HS-27A (cell line): ENCODE measurements at places on chromosomes 11 and 22.
A peak's percentile ranks its signal among the peaks of the same experiment; 100 is the strongest.

DNA sequence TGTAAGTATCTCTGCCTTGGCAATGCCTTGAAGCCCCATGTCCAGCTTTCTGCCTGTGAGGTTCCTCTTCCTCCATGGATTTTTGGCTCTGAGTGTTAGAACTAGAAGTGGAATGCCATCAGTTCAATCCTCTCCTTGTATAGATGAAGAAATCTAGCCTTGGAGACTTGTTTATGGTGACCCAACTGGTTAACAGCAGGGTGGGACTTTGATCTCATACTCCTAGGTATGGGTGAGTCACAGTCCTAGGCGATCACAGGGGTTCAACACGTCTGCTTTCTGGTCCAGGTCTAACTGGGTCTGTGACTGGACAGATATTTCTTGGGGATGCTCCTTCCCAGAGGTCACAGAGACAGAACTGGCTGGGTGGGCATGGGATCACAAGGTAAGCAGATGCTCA is 9.2 kb upstream of the MTFP1 start:
- no peak for DNase-seq

GRCh38 chr22:41668971-41669911 is 19.4 kb downstream of the SNU13 start:
- peak; percentile 71 for DNase-seq

DNA sequence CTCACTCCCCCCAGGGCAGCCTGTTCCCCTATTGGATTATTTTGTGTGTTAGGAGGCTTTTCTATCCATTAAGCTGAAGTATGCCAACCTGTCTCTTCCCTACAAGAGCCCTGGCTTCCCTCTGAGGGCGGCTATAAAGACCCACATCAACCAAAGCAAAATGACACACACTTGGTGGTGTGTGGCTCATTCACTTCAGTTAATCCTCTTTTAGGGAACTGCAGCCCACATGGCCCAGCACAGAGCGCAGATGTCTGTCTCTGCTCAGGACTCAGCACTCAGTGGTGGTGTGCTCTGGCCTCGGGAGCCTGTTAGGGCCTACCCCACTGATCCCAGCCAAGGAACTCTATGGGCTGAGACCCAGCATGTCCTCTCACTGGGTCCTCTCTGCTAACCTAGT is 32.2 kb upstream of the LRRC10B start:
- no peak for DNase-seq

DNA sequence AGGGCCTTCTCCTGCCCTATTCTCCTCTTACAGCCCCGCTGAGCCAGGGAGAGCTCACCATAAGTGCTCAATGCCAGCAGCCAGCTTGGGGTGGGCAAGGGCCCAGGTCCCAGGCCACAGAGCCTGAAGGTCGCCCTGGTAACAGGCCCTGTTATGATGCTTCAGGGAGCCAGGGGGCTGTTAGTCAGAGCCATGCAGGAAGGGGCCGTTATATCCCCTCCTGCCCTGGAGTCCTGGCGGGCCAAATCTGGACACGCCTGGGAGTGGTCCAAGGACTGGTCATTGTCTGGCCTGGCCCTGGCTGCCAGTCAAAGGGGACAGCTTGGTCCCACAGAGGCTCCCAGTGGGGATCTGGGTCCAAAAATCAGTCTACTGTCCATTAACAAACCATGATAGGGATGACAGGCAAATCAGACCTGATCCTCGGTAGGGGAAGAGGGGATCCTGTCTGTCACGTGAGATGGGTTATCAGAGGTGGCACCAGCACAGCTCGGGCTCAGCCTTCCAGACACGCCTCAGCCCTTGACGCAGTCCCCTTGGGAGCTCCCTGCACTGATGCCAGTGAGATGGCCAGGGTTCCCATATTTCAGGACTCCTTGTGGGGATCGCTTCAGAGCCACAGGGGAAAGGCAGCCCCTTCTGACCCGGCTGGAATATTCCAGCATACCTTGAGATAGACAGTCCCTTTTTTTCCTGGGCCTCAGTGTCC is 55.9 kb downstream of the LRRC32 start:
- no peak for DNase-seq

- DNase-seq, result no peak
Measured at GRCh38 chr11:120239713-120240640, at the start of gene POU2F3. TSS of gene POU2F3 (plus strand) at chr11:120240140. CDS start at chr11:120240344, 204 bp downstream.

DNA sequence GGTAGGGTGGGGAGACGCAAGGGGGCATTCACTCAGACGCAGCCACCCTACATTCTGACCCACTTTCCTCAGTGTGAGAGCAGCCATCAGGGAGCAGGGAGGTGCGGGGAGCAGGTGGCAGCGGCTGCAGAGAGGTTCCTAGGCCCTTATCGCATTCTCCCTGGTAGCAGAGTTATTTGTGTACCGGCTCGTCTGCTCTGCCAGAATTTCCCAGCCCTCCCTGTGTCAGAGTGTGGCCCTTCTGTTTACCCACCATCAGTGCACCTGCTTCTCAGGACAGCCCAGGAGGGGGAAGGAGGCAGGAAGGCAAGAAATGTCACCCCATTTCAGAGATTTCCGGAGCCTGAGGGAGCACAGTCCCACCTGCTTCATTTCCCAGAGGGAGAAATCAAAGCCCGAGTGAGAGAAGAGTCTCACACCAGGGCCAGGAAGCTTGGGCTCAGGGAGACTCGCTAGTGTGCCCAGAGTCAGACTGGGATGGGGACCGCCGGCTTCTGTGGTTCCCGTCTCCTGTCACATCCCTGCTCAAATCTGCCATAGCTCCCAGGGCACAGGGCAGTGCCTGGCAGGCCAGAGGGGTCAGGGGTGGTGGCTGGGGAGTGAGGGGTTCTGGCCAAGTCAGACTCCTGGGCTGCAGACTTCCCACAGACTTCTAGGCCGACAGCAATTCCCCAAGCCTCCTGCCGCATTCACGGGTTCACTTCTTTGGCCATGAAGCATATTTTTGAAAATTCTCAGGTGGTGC is 49.7 kb downstream of the ARRB1 start:
- no peak for DNase-seq

DNA sequence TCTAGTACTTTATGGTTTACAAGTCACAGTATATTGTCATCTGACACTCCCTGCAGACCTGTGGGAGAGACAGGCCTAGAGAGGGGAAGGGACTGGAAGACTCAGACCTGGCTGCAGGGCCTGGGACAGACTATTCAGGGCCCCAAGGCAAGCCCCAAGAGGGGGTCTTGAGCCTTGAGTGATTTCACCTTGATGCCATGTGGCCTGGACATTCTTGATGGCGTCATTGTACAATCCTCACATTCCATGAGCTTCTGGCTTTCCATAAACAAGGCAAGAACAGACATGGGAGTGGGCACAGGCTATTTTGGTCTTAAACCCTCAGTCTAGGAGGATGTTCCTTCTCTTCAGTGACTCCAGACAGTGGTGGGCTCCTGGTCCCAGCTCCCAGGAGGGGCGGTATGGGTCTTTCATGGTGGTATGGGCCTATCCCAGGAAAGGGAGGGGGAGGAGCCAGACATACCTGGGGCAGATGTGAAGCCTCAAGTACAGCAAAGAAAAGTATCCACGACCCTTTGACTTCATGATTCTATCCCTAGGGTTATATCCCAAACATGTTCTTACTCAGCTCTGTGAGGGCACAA is 1.8 kb upstream of the TBC1D10A start:
- DNase-seq, result no peak

DNA sequence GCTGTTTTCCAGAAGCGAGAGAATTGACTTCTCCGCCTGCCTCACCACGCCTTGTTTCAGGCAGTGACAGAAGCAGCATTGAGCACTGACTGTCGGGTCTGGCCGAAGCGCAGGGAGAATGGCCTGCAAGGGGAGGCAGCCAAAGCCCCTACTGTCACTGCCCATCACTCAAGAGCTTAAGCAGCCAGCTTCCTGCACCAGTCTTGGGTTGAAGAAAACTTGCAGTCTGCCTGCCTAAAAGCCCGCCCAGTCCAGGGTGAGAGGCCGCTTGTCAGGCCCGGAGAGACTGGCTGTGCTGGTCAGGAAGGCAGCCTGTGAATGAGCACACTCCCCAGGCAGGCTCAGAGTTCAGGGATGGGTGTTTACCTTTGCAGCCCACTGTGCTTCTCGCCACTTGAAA is 108.3 kb downstream of the PKNOX2 start:
- DNase-seq, result no peak

- no peak for DNase-seq
Measured at GRCh38 chr22:45534339-45535192, 31.9 kb downstream of the FBLN1 start.

GRCh38 chr11:80593648-80594374 is 1153.0 kb upstream of the TENM4 start:
- peak; percentile 76 for DNase-seq

DNA sequence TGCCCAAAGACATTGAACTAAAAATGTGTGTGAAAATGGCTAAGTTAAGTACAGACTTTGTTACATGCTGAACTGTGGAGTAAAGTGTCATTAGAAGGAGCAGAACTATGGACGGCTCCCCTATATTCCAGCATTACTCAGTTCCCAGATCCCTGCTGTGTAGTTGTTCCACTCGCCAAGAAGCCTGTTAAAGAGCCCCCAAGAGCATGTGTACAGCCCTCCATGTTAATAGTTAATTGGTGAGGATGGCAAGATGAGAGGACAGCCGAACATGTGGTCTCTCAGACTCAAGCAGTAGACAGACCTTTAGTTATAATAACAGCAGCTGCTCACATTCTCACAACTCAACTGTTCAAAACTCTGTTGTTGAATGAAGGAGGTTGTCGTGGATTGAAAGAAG is 127.4 kb downstream of the ELP4 start:
- no peak for DNase-seq

DNA sequence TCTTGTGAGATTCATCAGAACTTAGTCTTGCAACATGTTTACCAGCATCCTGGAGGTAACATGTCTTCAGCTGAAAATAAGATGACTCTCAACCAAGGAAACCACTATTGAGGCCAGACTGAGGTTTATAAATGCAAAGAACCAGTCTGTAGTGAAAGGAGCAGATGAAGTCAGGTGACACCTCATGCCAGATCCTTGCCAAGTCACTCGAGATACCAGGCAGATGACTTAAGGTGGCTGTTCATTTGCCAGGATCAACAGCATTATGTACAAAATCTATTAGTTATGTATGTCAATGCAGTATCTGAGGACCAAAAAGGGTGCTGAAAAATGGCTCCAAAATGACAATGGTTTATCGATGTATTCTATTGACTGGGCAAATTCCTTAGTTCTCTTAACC is 100.0 kb upstream of the SOX6 start:
- no peak for DNase-seq

DNA sequence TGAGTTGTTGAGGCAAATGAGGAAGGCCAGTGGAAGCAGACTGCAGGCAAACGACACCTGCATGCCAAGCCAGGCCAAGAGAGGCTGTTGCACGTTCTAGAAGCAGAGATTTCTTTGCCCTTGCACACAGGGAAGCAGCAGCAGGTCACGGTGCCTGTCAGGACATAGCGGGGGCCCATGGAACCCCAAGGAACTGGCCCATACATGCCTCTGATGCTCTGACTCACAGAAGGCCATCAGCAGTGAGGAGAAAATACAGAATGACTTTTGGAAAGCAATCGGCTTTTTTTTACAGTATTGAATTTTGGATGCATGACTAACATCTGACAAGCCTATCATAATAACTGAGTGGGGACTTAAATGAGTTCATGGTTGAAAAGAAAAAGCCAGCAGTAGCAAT is 123.9 kb downstream of the MPPED1 start:
- DNase-seq, result no peak

DNA sequence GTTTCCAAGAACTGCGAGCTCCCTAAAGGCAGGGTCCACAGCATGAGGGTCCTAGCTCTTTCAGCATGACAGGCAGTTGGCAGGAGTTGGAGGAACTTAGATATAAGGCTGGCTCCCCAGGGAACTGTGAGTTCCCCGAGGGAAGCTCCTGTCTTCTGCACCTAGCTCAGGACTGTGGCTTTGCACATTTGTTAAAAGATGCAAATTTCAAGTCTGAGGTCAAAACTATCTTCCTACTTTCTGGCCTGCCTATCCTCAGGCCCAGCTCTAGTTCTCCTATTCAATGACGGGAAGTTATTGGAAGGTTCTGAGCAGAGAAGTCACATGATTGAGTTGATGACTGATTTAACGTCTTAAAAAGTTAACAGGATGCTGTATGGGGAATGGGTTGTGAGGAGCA is 11.7 kb upstream of the UCP3 start:
- no peak for DNase-seq

DNA sequence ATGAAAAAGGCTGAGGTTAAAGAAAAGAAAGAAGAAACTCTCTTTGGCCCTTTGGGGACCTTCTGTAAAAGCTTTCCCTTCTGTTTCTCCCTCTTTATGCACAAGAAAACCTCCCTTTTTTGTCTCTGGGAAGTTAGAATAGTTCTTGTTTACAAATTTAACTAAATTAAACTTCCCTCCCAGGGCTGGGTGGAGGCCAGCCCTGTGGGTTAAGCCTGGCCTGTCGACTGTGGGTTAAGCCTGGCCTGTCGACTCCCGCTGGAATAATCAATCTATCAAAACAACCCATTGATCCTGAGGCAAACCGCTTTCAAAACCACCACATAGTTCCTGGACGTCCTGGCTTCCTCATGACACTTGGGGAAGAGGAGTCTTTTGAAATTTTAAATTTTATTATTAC is 1.2 kb upstream of the DRG1 start:
- DNase-seq, result no peak

- no peak for DNase-seq
Measured at GRCh38 chr22:30326255-30326705, 461 bp downstream of the TBC1D10A start.

- no peak for DNase-seq
Measured at GRCh38 chr11:22192289-22192641, 620 bp upstream of the ANO5 start.

DNA sequence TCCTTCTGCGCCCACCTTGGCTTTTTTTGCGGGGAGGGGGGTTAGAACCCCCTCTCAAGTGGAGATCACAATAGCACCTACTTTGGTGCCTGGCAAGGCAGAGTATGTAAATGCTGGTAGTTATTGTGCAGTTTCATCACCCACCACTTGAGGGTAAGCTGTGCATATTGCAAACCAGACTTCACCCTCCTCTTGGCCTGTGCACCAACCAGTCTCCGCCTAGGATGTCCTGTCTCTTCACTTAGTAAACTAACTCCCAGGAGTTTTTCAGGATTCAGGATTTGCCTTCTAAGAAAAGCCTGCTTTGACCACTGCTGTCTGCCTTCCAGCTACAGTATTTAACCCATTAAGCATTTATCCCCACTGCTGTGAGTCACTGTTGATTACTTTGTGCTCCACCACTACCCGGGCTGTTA is 2.0 kb upstream of the UBXN1 start:
- DNase-seq, result no peak

- DNase-seq, result no peak
Measured at GRCh38 chr22:47092896-47093311, 330.5 kb downstream of the TBC1D22A start.

DNA sequence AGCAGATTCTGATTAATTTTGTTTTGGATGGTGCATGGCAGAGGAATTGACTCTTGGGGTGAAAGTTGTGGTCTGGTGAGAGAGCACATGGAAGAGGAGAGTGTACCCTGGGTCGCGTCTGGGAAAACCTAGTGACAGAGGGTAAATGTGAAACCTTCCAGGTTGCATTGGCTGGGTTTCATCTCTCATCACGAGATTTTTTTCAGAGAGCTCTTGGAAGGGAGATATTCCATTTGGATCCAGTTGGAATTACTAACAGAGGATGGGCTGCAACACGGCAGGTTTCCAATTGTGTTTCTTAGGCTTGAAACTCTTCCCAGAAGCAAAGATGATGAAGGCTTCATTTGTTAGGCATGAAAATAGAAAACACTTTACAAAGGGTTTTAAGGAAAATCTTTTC is 109.7 kb upstream of the MTMR2 start:
- DNase-seq, result no peak
